A549 treated with DMSO at 1 μM for 4 hours (cell line): ENCODE measurements at places on chromosomes 12 and 14. TPM values are rescaled to one million over a fixed set of nuclear protein-coding genes. Genes with fewer than 3 reads are reported as not detected.

TMPRSS12 gene
- total RNA-seq: not detected in 5 replicates

SELPLG gene
- 0.94 to 1.3 TPM (median 1.0 TPM) in 5 replicates for total RNA-seq

AHNAK2 gene
- 202 to 234 TPM (median 210 TPM) in 5 replicates for total RNA-seq

B4GALNT3 gene
- total RNA-seq: 0.48 to 1.5 TPM (median 0.97 TPM) in 5 replicates

KRT77 gene
- not detected in 5 replicates for total RNA-seq

SERPINA10 gene
- 0.06 TPM in 1 of 5 replicates, not detected in the others for total RNA-seq

SSPN gene
- total RNA-seq: 0.25 to 0.61 TPM (median 0.48 TPM) in 5 replicates

PZP gene
- not detected in 5 replicates for total RNA-seq

SOX5 gene
- total RNA-seq: not detected in 5 replicates

EPYC gene
- total RNA-seq: not detected in 5 replicates

CDCA3 gene
- 76.1 to 88.0 TPM (median 79.3 TPM) in 5 replicates for total RNA-seq

ENDOU gene
- total RNA-seq: not detected in 5 replicates

LRRIQ1 gene
- 0.36 to 1.3 TPM (median 0.84 TPM) in 5 replicates for total RNA-seq

KRT80 gene
- 53.8 to 71.0 TPM (median 63.0 TPM) in 5 replicates for total RNA-seq

DTX1 gene
- 0.23 to 0.50 TPM (median 0.34 TPM) in 5 replicates for total RNA-seq

CLMN gene
- 4.3 to 6.2 TPM (median 5.8 TPM) in 5 replicates for total RNA-seq

PLD4 gene
- 0.05 to 0.17 TPM (median 0.10 TPM) in 4 of 5 replicates, not detected in the other for total RNA-seq

SERPINA1 gene
- 0.37 to 0.92 TPM (median 0.63 TPM) in 5 replicates for total RNA-seq

KCTD10 gene
- total RNA-seq: 38.7 to 55.9 TPM (median 42.7 TPM) in 5 replicates

GDF11 gene
- total RNA-seq: 3.9 to 5.7 TPM (median 4.5 TPM) in 5 replicates

PARPBP gene
- total RNA-seq: 20.5 to 27.2 TPM (median 25.6 TPM) in 5 replicates

PRH2 gene
- 0.37 TPM in 1 of 5 replicates, not detected in the others for total RNA-seq

DNAJC22 gene
- 20.5 to 25.1 TPM (median 23.7 TPM) in 5 replicates for total RNA-seq

NKX2-8 gene
- total RNA-seq: 1.0 to 3.1 TPM (median 2.8 TPM) in 5 replicates

TAS2R14 gene
- total RNA-seq: 0.27 to 0.94 TPM (median 0.63 TPM) in 5 replicates

OAS2 gene
- total RNA-seq: 0.16 to 0.37 TPM (median 0.27 TPM) in 4 of 5 replicates, not detected in the other

SLC41A2 gene
- 18.1 to 29.5 TPM (median 25.0 TPM) in 5 replicates for total RNA-seq

FAM90A1 gene
- total RNA-seq: 0.03 to 0.14 TPM (median 0.12 TPM) in 5 replicates

RTN1 gene
- not detected in 5 replicates for total RNA-seq

C12orf54 gene
- not detected in 5 replicates for total RNA-seq

SDR9C7 gene
- total RNA-seq: not detected in 5 replicates

FSCB gene
- not detected in 5 replicates for total RNA-seq

PRMT5 gene
- total RNA-seq: 109 to 127 TPM (median 119 TPM) in 5 replicates

SMIM41 gene
- not detected in 5 replicates for total RNA-seq

RECQL gene
- 48.6 to 68.3 TPM (median 66.3 TPM) in 5 replicates for total RNA-seq

FAR2 gene
- not detected in 5 replicates for total RNA-seq

GAPDH gene
- total RNA-seq: 7,428 to 9,230 TPM (median 8,815 TPM) in 5 replicates

ADCY4 gene
- not detected in 5 replicates for total RNA-seq

SPX gene
- 1.5 to 3.4 TPM (median 2.3 TPM) in 5 replicates for total RNA-seq

PRPF40B gene
- 6.1 to 7.9 TPM (median 6.9 TPM) in 5 replicates for total RNA-seq

KRT74 gene
- total RNA-seq: not detected in 5 replicates

TNS2 gene
- 9.8 to 16.6 TPM (median 11.8 TPM) in 5 replicates for total RNA-seq
